HS-5 (cell line): ENCODE measurements at places on chromosomes 12 and 14.

- DNase-seq = no peak
Observed at GRCh38 chr14:24817212-24818057, 183.4 kb upstream of the GZMB start.

DNA sequence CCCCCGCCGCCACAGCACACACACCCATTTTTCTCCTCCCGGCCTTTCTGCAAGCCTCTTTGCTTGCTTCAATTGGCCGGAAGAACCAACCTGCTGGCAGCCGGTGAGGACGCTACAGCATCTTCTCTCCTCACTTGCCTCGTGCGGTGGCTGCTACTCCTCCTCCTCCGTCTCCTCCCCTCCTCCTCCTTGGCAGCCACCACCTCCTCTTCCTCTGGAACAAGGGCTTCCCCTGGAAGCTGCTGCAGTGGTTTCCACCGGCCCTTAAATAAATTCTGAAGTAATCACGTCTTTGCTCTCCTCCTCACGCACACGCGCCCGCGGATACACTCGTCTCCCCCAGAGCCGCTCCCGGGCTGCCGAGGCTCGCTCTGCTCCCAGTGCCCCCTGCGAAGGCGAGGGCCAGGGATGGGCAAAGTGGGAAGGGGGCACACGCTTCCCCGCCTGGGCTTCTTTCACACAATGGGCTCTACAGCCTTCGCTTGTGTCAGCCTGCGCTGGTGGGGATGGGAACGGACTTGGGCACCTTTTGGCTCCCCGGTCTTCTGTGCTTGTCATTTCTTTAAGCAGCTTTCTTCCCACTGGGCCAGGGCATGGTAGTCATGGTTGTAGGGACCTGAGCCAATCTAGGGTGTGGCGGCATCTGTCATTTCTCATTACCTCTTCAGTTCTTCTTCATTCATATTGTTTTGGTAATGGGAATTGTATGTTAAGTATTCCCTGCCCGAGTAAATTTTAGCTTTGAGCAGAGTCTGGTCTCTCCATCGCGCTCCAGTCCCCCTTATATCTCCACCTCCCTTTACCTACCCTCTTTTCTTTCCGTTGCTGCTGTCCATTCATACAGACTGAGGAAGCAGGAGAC, at the start of gene PPFIA2:
Gene PPFIA2, minus strand, starts transcription at position 161 of the 862 bp plus-strand sequence.
- no peak for DNase-seq

- DNase-seq = peak; percentile 40
Observed at GRCh38 chr12:116600959-116601918, 42.1 kb downstream of the MAP1LC3B2 start.

GRCh38 chr14:75158843-75159614, 17.4 kb downstream of the TMED10 start:
- no peak for DNase-seq

GRCh38 chr12:60308366-60308991, 712.6 kb downstream of the SLC16A7 start:
- no peak for DNase-seq

DNA sequence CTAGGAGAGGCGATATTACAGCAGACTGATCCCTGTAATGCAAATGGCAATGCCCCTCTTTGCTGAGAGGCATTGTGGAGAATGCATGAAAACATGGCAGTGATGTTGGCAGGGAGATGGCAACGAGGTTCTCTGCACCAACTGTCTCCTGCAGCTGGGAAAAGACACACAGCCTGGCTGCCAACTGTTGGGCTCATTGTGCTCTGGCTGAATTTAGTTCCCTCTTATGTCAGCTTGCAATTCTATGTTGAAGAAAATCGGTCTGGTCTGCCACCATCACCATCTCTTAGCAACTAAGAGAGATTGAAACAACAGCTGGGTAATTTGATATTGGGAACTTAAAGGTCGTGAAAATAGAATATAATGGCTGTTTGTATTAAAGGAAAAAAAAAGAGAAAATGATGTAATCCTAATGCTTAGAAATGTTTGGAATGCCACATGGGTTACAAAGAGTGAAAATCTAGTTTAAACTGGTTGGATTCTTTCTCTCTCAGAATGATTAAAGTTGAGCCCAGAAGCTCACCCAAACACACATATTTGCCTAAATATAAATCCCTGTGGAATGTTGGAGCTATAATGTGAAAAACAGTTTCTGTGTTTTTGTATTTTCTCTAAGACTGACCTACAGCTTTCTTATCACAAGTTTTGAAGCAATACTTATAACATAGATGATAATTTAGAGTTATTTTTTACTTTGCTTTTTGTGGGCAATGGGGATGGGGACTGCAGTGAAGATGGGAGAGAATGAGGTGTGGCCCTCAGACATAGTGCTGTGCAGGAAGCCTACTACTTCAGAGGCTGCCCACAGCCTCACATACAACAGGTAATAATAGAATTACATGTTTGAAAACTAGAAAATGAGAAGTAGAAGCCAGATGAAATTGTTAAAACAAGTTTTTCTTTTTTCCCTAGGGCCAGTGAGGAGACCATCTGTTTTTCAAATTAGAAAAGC, 143.7 kb downstream of the AKAP6 start:
- peak; percentile 49 for DNase-seq

DNA sequence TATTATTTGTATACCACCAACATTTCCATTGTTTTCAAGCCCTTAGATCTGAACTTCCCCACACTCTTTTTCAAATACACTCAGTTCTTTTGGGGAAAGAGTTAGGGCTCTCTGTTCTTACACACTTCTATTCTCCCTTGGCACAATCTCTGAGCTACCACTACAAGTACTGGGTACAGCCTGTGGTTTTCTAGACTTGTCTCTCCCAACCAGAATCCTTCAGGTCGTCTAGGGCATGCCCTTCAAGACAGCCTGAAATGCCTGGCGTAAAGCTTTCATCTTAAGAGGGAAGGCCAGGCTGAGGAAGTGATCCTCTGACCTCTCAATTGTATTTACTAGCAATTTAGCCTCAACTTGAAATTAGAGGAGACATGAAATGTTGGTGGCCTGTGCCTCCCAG, 1442.0 kb downstream of the AACS start:
- DNase-seq = no peak

GRCh38 chr12:2613326-2614073, 181.3 kb upstream of the FKBP4 start:
- DNase-seq = peak; percentile 97

DNA sequence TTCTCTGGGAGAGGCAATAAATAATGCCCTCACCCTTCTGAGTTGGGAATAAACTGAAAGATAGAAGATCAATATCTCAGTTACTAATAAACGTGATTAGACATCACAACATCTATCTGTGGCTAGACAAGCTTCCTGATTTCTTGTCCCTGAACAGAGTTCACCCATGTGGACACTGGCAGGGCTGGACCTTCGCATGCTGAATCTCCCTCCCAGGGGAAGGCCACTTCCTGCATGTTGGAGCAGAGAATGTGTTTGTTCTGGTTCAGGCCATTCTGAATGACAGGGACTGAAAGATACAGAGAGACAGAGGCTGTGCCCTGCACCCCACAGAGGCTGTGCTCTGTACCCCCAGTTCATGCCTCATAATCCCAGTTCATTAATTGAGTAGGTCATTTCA, 132.6 kb downstream of the SLC38A1 start:
- DNase-seq = no peak

DNA sequence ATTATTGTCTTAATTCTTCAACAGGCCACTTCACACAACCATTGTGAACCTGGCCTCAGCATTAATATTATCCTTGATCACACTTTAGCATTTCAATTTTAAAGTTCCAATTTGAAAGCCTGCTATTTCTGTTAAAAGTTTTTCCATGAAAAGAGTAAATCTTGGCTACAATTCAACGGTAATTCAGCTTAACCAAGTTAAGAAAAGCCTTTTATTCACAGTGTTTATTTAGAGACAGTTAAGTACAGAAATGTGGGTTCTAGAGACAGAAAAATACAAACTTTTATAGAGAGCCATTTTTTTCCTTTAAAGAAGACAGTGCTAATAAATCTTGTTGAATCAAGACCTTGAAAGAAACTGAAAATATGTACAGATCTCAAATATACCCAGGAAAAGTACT, 103.9 kb downstream of the NPAS3 start:
- no peak for DNase-seq

DNA sequence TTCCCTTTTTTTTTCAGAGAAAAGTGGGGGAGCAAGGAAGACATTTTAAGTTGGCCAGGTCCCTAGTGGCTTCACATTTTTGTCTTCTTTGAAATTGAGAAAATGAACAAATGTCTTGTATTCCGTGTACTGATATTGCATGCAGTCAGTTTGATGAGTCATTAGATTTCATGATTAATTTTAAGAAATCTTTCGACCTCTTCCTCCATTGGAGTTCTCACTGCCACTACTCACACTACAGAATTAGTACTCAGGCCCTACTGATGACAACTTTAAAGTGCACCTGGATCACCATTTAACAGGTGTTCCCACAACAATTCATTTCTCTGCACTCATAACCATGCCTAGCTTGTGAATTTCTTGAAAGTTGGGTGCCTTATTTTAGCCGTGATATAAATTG, 50.5 kb downstream of the SAMD4A start:
- DNase-seq = no peak

- DNase-seq = no peak
Observed at GRCh38 chr12:42017051-42017450, 127.6 kb downstream of the GXYLT1 start.

DNA sequence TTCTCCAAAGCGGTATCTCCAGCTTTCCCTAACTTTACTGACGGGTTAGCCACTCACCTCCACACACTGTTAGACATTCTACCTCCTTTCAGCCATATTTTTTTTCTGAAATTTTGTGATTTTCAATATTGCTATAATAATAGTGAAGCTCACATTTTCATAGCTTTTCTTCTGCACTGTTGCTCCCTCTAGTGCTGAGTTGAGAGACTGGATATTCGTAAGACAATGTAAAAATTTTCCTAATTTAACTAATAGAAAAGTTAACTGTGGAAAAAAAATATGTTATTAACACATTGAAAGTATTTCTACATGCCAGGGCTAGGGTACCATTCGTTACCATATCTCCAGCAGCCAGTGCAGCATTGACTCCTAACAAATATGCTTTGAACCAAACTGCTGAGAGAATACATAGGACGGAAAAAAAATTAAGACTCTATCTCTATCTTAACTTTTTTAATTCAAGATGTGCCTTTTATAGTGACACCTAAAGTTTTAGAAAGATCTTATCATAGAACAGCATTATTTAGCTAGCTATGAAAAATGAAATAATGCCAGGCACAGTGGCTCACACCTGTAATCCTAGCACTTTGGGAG, 48.7 kb upstream of the ABCC9 start:
- DNase-seq = peak; percentile 20

DNA sequence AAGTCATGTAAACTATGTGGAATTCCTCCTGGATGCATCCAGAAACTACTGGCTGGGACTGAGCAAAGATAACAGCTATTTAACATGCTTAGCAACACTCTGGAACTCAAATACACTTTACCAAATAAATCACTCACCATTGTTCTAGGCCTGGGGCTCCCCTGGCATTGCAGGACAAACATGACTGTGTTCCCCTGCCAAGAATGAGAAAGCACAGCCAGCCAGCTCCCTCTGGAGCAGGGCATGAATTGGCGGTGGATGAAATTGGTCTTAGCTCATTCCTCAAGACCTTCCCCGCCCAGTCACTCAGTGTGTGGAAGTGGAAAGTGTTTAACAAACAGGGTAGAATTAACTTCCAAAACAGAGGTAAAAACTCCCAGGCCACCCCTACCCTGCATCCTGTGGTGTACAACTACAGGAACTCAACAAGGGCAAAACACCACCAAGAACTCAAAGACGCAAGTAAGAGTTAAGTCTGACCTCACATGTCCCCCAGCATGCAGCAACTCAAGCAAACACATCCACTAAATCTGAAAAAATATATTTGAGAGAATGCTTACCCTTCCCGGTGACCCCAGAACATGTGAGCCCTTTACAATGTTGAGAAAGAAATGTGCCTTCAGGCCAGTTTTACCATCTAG, 58.4 kb upstream of the BDKRB2 start:
- no peak for DNase-seq

- no peak for DNase-seq
Observed at GRCh38 chr12:93341409-93342049, 36.2 kb upstream of the NUDT4 start.

- no peak for DNase-seq
Observed at GRCh38 chr14:96806836-96807235, 9.7 kb downstream of the VRK1 start.
